Mammary epithelial cell (primary cell): ENCODE measurements at places on chromosomes 12 and 14.

DNA sequence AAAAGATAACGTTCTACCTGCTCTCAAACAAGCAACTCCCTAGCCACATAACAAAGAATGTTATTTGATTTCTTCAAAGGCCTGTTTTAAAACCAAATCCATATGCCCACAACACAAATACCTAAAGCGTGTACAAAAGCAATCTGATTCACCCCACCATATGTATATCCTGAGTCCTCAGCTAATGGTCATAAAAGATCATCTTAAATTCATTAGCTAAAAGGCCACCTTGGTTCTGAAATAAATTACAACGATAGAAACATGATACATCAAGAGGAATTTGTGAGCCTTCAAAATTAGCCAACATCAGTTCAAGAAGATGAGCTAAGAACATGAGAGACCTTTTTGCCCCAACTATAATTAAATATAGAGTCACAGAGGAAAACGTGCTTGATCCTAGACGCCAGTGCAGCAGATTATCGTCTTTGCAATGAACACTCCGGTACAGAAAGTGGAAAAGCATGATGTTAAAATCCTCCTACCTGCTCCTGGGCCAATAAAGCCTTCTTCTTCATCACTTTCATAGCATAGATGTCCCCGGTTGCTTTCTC lies 20.0 kb downstream of the CIT start:
- DNase-seq = no peak

DNA sequence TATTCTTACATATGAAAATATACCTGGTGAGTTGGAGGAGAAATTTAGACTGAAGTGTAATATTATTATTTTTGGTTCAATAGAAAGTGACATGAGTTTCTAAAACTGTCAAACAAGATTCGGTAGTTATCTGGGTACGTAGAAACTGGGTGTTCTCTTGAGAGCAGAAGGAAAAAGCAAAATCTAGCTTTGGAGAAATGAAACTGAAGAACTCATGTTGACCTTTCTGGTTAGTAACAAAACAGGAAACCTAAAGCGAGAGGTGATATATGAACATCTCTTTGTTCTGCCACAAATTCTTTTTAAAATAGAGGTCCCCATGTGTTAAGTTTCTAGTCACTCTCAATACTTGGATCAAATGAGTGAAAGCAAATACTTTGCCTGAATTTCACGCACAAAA lies 401.7 kb downstream of the TRHDE start:
- DNase-seq = no peak

- DNase-seq = no peak
Observed at GRCh38 chr14:100537446-100538350, 49.5 kb downstream of the BEGAIN start.

- DNase-seq = no peak
Observed at GRCh38 chr12:2262449-2262848, 209.7 kb downstream of the CACNA1C start.

DNA sequence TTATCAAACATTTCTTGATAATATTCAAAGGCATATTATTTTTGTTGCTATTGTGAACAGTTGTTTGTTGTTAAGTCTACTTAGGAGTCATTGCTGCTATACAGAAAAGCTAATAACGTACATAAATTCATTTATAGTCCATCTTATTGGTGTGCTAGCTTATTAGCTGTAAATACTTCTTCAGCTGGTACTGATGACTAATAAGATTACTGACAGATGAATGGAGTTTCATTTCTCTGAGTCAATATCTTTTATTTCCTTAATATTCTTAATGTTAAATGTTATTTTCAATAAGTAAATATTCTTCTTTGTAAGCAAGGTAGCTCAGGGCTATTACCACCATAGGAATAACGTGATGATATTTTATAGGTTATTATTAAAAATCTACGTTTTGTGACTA lies 139.4 kb upstream of the SLCO1C1 start:
- DNase-seq = no peak

DNA sequence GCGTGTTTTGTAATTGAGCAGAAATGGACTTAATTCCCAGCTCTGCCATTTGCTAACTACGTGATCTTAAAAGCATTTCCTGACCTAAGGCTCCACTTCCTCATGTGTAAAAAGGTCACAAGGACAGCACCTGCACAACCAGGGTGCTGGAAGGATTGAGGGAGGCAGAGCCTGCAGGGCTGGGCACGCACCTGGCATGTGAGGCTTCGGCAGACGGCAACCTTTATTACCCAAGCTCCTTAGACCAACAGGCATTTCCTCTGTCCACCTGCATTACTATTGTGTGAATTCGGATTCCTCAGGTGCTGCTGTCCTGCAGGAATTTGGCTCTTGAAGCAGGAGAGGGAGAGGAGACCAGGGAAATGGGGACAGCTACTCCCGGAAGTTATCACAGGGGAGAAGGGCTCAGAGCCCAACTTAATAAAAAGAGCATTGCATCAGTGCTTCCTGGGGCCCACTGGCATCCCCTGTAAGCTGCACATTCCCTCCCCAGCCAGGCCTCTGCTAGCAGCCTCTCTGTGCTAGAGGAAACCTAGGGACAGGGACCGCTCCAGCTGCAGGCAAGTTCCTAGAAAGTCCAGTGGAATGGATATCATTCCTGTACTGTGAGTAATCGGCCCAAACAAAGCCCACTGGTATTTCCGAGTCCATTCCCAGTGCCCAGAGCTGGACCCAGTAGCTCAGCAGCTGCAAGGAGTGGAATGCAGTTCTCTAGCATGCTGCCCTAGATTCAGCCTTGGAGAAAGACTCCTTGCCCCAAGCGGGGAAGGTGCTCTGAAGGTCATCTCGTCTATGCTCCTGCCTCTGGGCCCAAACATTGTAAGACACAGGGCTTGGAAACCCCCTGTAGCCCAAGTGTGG lies 157.1 kb upstream of the CCND2 start:
- DNase-seq = peak; percentile 80

GRCh38 chr12:125512541-125513298 lies 447.5 kb downstream of the AACS start:
- no peak for DNase-seq

DNA sequence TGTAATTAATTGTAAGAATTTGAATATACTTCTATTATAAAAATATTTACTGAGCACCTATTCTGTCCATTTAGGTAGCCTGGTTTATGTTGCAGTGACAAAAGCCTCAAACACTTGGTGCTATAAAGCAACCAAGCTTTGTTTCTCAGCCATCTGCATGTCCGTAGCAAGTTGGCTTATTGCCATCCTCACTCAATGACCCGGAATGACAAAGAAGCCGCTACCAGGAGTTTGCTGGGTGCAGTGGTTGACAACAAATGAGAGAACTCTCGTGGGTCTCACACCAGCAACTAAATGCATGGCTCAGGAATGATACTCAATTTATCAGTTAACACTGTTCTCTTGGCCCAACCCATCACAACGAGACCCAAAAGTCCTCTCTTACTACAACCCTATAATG lies 553.1 kb downstream of the DIO2 start:
- DNase-seq = no peak

DNA sequence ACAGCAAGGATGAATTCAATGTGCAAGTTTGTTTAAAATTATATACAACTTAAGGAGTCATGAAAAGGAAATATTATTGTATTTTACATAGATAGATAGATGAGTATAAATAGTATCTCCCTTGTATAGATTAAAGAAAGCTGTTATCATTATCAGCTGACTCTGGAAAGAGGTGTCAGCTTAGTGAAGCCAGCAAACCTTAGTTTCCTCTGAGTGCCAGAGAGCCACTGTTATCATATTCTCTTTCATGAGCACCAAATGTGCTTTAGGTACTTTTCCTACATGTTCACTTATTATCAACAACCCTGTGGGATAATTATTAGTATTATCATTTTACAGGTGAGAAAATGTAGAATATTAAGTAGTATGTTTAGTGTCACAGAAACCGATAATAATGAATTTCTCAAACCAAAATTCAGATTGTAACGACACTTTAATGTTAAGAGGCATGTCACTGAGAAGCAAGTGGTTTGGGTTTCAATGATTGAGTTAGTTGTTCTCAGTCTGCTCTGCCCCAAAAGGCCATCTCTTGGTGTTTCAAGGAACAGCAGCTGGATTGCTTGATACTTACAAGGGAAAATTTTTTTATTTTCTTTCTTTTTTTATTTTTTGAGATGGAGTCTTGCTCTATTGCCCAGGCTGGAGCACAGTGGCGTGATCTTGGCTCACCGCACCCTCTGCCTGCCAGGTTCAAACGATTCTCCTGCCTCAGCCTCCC lies 53.7 kb downstream of the PLEKHA5 start:
- no peak for DNase-seq

- DNase-seq = peak; percentile 34
Observed at GRCh38 chr12:32947206-32948067, 50.9 kb upstream of the PKP2 start.

DNA sequence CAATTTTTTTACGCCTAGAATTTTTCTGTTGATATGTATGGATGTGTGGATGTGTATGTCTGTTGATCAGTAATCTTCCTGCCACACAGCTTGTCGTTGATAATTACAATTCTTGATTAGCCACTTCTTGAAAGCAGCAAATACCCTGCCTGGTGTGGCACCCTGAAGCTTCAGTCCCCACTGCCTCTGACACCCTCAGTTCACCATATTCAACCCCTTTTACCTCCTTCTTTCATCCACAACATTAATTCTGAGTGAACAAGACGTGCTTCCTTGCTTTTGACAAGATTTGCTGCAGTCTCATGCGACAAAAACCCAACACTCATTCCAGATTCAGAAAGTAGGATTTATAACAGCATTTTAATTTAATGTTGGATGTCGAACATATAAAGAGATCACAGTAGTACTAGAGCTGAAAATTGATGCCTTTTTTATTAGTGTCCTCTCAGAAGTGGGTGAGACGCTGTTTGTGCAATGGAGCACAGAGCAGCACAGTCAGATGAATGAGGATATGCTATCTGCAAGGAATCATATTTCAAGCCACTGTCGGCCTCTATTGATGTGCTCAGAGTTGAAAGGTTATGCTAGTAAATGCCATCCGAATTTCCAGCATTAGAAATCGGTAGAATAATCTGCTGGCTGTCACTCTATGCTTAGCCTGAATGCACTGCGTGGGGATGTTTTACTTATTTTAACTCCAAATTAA lies 383.7 kb downstream of the EGLN3 start:
- no peak for DNase-seq

- no peak for DNase-seq
Observed at GRCh38 chr12:11596141-11596540, 53.3 kb upstream of the ETV6 start.

DNA sequence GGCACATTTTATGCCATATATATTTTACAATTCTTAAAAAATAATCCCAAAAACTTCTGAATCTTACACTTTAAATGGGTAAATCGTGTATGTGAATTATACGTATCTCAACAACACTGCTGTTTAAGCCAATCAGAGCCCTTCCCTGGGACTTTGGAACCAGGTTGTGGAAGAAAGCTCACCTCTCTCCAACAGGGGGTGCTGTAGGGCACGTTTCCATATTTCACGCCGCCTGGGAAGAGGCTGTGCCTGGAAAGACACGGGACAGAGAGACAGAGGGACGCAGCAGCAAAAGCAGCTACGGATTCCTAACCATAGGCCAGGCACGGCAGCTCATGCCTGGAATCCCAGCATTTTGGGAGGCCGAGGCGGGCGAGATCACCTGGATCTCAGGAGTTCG lies 29.4 kb upstream of the FBRSL1 start:
- no peak for DNase-seq

DNA sequence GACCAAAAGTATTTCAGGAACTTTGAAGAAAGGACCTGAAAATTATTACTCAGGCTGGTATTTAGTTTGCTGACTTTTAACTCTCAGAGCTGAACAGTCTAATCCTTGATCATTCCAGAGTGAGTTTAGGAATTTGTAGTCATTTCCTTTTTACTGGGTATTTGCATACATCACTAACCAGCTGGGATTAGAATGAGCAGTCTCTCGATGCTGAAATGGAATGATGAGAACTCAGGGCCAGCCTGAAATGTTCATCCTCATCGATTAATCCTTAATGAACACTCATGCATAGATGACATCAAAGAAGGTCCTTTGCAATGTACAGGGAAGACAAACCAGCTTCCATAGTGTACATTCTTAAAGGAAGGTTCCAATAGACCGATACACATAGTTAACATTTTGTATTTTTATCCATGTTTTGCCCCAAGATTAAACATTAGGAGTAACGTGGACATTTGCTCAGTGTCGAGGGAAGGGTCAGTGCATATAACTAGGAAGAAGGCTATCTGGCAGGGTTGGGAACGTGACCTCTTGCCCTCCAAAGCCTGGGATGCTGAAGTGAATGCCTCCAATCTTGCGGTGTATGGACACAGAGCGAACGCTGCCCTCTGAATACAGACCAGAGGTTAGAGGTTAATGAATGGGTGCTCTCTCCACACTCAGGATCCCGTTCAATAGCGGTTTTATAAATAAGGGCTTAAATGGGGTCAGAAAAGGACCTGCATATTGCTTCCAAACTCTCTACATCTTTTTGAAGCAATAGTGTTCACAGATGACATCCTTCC lies 14.5 kb downstream of the FBXL14 start:
- DNase-seq = no peak

DNA sequence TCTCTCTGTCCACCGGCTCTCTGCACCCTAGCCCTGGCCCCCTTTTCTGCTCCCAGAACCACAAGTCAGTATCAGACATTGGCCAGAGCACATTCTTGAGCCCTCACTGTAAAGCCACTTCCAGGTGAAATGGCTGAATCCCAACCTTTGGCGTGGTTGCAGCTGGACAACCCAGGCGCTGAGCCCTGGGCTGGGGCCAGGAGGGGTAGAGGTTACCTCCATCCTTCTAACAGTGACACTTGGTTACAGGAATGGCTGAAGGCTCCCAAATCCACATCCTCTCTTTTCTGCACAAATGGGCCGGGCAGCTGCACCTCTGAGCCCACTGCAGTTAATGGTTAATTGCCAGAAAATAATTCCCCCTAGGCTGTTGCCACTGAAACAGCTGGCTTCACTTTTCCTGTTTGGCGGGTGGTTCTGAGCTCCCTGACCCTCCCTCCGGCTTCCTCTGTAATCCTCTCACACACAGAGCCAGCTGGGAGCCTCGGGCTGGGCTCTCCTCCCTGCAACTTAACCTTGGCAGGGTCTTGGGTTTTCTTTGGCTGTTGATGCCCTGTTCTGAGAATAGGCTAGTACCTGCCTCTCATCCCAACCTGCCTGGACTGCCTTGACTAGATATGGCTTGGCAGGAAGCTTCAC lies 44.1 kb downstream of the TSPAN11 start:
- DNase-seq = no peak

GRCh38 chr14:56810836-56811592 lies 735 bp upstream of the OTX2 start:
- no peak for DNase-seq
